ENCODE measurements at places on chromosomes 12 and 14. TPM values are rescaled to one million over a fixed set of nuclear protein-coding genes. Genes with fewer than 3 reads are reported as not detected.

SLC6A15 gene
- 0.65 TPM for total RNA-seq

CACNA1C gene
- total RNA-seq = not detected

ESRRB gene
- not detected for total RNA-seq

RBP5 gene
- total RNA-seq = not detected

FGF23 gene
- total RNA-seq = not detected

APOLD1 gene
- 5.0 TPM for total RNA-seq

LALBA gene
- not detected for total RNA-seq

HCAR1 gene
- total RNA-seq = not detected

DAO gene
- not detected for total RNA-seq

CLEC12A gene
- total RNA-seq = not detected

LMNTD1 gene
- not detected for total RNA-seq

FOXG1 gene
- not detected for total RNA-seq

KLHDC1 gene
- total RNA-seq = 1.1 TPM

MANSC4 gene
- total RNA-seq = 0.32 TPM

SLC5A8 gene
- total RNA-seq = not detected

CIT gene
- total RNA-seq = 26.7 TPM

MCRS1 gene
- total RNA-seq = 60.9 TPM

SLCO1B1 gene
- not detected for total RNA-seq

SLC7A7 gene
- 10.1 TPM for total RNA-seq

AKAP3 gene
- total RNA-seq = 0.97 TPM

All from epithelial cell of umbilical artery (primary cell).